ENCODE measurements at places on chromosomes 6 and 20.

- no peak for DNase-seq
These were observed 14.9 kb upstream of the UBE2V1 start for GRCh38 chr20:50127587-50128519.

- DNase-seq: no peak
These were observed 112.6 kb downstream of the THBS2 start for GRCh38 chr6:169140986-169141495.

- DNase-seq: no peak
These were observed 80.4 kb downstream of the RIN2 start for GRCh38 chr20:19838468-19838867.

DNA sequence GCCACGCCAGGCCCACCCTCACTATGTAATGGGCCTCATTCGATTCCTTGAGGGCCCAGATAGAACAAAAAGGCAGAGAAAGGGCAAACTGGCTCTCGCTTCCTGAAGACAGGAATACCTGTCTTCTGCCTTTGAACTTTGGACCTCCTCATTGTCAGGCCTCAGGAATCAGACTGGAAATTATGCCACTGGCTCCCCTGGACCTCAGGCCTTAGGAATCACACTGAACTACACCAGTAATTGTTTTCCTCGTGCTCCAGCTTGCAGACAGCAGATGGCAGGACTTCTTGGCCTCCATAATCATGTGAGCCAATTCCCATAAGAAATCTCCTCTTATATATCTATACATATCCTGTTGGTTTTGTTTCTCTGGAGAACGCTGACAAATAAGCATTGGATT lies 258.6 kb upstream of the KCNG1 start:
- no peak for DNase-seq

DNA sequence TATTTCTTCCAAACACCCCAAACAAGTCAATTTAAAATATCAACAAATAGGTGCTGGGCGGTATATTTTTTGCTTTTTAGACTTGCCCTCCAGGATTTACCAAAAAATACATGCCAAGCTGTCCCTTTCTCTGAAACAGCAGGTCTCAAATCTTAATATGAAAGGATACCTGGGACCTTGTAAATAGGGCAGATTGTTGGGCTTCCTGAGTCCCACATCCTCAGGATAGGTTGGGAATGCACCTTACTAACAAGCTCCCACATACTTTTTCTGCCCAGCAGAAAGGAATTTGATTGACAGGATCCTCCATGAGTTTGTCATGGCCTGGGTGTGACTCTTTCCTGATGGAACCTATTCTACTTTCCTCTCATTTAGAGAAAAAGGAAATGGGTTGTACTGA lies 4.9 kb upstream of the SLC24A3 start:
- no peak for DNase-seq

DNA sequence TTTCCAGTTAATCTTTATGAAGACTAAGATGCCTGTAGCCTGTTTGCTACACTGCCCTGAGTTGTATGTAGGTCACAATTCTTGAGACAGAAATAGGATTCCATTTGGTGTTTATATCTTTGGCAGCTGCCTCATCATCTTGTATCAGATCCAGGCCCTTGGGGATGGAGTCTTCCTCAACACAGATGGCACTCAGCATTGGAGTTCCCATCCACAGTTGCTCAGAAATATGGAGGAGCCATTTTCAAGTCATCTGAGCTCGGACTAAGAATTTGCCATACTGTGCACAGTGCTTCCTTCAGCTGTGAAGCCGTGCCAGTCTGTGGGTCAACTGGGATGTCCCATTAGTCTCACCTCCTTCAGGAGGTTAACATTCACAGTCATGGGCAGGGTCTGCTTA lies 156.6 kb downstream of the ZDHHC14 start:
- DNase-seq: no peak

- DNase-seq: no peak
These were observed 10.5 kb downstream of the DDRGK1 start for GRCh38 chr20:3193806-3194616.

- no peak for DNase-seq
These were observed 86.4 kb downstream of the TCP11 start for GRCh38 chr6:35054743-35055130.

DNA sequence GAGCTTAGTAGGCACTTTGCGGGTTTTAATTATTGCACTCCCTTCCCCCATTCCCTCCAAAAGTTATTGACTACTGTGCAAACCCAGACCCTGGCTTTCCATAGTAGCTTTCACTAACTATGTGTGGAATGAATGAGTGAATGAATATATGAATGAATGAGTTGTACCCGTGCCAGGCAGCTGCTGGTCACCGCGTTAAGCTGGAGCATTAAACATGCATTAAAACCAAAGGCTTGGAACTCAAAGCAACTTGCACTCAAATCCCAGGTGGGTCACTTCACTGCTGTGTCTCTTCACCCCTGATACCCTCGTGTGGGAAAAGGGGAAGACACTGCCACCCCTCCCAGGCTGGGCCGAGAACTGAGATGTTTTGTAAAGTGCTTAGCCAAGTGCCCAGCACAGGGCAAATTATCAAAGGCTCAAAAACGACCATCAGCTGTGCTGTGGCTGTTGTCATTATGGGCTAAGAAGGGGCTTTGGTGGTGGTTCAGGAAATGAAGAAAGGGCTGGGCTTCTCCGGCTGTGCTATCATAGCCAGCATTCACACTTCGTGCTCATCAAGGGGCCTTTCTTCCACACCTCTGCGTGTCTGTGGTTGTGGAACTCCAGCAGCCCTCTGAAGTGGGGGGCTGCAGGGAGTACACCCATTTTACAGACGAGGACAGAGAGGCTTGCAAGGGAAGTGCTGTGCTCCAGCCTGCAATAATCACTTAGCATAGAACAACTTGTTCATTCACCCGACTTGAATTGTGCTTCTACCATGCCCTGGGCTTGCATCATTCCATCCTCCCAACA lies 60.2 kb upstream of the STX16 start:
- DNase-seq: no peak

DNA sequence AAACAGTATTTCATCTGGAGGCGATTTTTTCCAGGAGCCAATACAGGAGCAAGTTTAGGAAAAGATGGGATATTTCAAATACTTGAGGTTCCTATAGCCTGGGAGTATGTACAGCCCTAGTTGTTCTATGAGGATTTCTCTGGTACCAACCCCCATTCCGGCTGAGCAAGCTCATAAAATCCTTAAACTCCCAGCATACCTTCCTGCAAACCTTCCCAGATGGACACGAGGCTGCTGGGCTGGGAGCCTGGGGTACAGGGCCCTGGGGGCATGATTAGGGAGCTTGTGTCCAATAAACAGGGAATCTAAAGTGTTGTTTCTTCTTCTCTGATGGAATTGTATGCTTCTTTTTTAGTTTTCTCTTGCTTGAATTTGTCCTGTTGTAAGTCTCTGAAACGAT lies 1.5 kb downstream of the PRRC2A start:
- no peak for DNase-seq

DNA sequence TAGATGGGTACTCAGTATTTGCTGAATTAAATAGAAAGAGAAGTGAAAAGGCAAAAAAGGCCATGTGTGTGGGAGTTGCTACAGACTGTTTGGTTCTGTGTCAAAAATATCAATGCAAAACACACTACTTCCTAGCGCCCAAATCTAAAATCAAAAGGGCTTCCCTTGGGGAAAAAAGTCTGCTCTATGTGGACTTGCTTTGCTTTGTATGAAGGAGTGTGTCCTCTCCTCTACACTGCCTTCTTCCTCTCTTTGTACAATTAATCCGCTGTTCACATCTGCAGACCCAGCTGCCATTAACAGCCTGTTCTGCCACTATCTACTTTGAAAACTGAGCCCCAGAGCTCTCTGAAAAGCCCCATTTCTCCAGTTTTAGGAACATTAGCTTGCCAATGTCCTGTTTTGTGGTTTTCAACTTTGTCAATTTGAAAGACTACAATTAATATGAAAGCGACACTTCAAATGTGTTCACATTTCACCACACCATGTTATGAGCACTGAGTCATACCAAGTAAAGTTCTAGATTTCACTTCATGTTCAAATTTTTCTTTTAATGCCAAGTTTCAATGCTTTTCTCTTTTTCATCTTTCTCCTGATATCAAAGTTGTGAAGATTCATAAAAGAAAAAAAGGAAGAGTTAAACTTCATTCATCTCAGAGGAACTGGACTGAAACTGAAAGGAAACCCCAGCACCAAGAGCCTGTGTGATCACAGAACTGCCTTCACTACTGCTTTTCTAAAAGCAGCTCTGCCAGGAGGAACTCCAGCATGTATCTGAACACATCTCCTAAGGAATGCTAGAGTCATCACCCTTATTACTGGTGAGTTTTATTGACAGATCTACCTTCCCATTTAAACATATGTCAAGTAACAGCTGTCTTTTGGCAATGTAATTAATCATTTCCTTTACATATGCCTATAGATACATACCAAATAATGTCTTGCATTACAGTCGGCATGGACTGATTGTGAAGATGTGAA lies 102.6 kb downstream of the KIF13A start:
- no peak for DNase-seq

DNA sequence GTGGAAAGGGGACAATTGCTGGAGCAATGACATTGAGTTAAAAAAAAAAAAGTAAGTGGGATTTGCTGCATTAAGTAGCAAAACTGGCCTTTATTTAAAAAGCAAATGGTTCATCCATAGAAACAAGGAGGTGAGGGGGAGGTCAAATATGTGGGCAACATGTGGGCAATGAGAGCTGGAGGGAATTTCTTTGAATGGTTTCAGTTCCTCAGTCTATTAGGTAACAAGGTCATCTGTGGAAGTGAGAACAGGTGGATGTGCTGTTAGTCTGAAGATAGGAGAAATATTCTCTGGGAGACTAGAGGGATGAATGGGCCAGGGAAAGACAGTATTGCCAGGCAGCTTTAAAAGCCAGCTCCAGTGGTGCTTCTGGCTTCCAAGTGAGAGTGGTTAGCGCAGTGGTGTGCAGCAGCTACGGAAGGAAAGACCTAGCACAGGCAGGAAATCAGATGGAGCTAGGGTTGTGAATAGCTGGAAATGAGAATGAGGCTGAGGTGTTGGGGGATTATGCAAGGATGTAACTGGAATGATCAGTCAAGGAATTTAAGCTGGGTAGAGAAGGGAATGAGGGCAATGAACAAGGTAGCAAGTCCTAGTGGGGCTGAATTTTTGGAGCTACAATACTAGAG lies 727.6 kb downstream of the PTPRT start:
- DNase-seq: no peak

GRCh38 chr6:159969204-159969912 lies 476 bp downstream of the IGF2R start:
- no peak for DNase-seq

DNA sequence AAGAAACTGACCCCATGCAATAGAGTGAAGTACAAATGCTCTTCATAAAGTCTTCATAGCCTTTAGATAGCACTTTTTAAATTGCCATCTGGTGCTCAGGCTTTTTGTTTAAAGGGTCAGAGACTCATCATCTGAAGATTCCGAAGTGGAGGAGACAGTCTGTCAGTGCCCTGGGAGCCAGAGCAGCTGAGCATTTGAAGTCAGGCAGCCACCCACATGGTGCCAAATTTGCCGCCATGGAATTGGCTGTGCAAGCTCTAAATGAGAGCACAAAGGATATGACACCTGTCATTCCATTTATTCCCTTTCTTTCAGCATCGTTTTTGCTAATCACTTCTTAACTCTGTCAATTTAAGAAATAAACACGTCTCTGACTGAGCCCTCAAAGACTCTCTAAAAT lies 32.8 kb upstream of the CEP162 start:
- no peak for DNase-seq

- DNase-seq: no peak
These were observed 66.7 kb downstream of the LRRC1 start for GRCh38 chr6:53861518-53861917.

DNA sequence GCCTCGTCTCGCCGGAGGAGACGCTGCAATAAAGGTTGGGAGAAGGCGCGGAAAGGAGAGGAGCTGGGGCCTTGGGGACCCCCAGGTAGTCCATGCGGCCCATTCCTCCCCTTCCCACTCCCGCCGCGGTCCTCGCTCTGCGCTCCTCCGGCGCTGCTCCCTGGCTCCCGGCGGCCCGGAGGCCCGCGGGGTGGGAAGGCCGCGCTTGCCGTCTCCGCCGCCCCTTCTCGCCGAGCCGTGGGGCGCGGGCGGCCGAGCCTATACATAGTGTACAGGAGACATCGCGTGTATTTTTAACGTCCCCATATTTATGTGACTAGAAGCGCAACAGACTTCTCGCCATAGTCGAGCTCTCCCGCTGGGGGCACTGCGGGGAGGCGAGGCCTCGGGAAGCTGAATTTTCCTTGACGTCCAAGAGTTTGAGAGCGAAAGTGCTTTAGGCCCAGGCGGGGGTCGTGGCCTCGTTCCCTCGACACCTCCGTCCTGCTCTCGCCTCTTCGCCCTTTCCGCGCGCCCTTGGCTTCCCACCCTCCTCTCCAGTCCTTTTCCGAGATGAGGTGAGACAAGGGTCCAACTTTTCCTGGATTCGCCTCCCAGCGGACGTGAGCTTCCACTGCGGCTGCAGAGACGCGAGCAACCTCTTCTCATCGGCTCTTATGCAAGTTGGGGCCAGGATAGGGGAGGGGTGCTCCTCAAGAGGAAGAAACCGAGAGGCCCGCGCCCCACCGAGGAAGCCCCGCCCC lies 29.0 kb downstream of the SLC12A5 start:
- DNase-seq: no peak

- DNase-seq: no peak
These were observed 6.9 kb downstream of the PSMF1 start for GRCh38 chr20:1125277-1125676.

GRCh38 chr6:164409309-164410009 lies 899.9 kb downstream of the C6orf118 start:
- DNase-seq: no peak

- DNase-seq: no peak
These were observed 20.7 kb upstream of the BPI start for GRCh38 chr20:38283236-38283635.

DNA sequence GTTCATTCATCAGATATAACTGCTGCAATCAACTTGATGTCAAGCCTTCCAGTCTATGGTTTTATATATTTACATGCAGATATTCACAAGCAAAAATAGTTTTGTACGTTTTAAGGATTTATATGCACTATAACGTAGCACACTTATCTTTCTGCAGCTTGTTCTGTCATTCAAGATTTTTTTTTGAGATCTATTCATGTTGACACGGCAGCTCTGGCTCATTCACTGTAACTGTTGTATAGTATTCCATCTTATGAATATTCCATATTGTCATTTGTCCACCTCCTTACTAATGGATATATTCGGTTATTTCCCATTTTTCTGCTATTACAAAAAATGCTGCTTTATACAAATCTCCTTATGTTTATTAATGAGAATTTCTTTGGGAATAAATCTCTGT lies 13.2 kb downstream of the ELOVL2 start:
- no peak for DNase-seq

GRCh38 chr6:33073431-33073871 lies at the start of gene HLA-DPA1:
HLA-DPA1 (minus strand) TSS chr6:33073649.
- peak; percentile 8 for DNase-seq

GRCh38 chr6:137927777-137928218 lies 60.7 kb downstream of the TNFAIP3 start:
- no peak for DNase-seq

Measured in HCT116 (cell line).